ENCODE measurements at places on chromosomes 2 and 18. TPM values are rescaled to one million over a fixed set of nuclear protein-coding genes. Genes with fewer than 3 reads are reported as not detected.

DNA sequence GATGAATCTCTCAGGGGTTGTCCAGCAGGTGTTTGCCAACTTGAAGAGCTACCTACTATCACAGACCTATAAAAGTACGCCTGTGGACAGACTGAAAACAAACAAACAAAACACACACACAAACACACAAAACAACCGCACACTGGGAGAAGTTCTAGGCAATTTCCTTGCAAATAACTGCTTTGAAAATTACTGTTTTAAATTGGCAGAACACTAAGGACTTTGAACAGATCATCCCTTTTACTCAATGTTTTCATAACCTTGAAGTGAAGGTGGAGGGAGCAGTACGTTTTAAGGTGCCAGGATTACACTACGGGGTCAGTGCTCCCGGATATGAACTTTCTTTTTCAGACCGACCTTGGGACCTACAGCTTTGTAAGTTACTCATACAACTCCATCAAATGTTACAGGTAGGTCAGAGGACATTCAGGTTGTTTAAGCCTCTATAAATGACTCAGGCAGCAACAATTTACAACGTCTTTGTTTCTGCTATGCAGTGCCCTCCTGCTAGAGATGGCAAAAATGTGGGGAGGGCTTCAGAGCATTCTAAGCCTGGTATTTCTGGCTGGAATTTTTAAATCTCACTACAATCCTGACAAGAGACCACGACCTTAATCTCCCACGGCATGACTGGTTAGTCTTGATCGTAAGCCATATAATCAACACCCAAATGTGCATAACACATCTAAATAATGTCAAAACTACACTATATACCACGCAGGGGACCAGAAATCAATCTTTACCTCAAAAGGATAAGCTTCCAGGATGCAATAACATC lies 1.4 kb upstream of the SLC20A1 start:
- H3K27ac ChIP-seq: peak overlapping the region; percentile 99
- H3K4me1 ChIP-seq: peaks cover 68% of the 10 kb centered on the region
- peaks cover 27% of the 10 kb centered on the region for H3K36me3 ChIP-seq
- peak overlapping the region; percentile 70 for H3K4me3 ChIP-seq
- peak; percentile 58 for DNase-seq

GRCh38 chr2:165594231-165594934 lies 124.9 kb downstream of the CSRNP3 start:
- no peaks in the 10 kb centered on the region for H3K4me1 ChIP-seq
- H3K27ac ChIP-seq: no peak overlapping the region
- DNase-seq: no peak
- H3K27me3 ChIP-seq: no peaks in the 10 kb centered on the region

GRCh38 chr18:7600528-7601245 lies 33.6 kb downstream of the PTPRM start:
- H3K27me3 ChIP-seq: no peaks in the 10 kb centered on the region
- no peaks in the 10 kb centered on the region for H3K36me3 ChIP-seq
- no peak for DNase-seq

GRCh38 chr18:69839497-69839896 lies 108.2 kb downstream of the CD226 start:
- H3K4me1 ChIP-seq: no peaks in the 10 kb centered on the region
- H3K36me3 ChIP-seq: no peaks in the 10 kb centered on the region

GRCh38 chr2:31255911-31256571 lies 22.1 kb downstream of the EHD3 start:
- no peaks in the 10 kb centered on the region for H3K36me3 ChIP-seq
- H3K27me3 ChIP-seq: no peaks in the 10 kb centered on the region
- DNase-seq: no peak

GRCh38 chr2:59921743-59922142 lies 631.7 kb downstream of the BCL11A start:
- no peak overlapping the region for H3K4me3 ChIP-seq
- no peak for DNase-seq
- H3K36me3 ChIP-seq: no peaks in the 10 kb centered on the region

GRCh38 chr2:217954469-217954868 lies 48.3 kb downstream of the TNS1 start:
- DNase-seq: peak; percentile 58
- H3K4me1 ChIP-seq: peaks cover 14% of the 10 kb centered on the region
- no peaks in the 10 kb centered on the region for H3K36me3 ChIP-seq
- no peak overlapping the region for H3K4me3 ChIP-seq
- H3K27me3 ChIP-seq: no peaks in the 10 kb centered on the region

DNA sequence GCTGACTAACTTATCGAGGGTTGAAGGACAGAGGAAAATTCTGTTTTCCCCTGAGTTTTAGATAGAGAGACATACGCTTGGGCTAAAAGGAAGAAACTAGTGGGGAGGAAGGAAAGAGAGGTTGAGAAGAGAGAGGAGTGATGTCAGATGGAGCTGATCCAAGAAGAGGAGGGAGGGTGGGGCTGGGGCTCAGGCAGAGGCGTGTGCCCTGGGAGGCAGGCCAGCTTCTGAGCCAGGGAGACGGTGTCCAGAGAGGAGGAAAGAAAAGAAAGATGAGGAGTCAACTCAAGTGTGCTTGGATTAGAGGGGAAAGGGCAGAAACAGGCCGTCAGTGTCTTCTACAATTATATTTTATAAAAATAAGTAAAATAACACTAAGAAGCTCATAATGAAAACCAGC lies 56.2 kb downstream of the EMILIN2 start:
- H3K36me3 ChIP-seq: no peaks in the 10 kb centered on the region
- H3K27ac ChIP-seq: no peak overlapping the region

DNA sequence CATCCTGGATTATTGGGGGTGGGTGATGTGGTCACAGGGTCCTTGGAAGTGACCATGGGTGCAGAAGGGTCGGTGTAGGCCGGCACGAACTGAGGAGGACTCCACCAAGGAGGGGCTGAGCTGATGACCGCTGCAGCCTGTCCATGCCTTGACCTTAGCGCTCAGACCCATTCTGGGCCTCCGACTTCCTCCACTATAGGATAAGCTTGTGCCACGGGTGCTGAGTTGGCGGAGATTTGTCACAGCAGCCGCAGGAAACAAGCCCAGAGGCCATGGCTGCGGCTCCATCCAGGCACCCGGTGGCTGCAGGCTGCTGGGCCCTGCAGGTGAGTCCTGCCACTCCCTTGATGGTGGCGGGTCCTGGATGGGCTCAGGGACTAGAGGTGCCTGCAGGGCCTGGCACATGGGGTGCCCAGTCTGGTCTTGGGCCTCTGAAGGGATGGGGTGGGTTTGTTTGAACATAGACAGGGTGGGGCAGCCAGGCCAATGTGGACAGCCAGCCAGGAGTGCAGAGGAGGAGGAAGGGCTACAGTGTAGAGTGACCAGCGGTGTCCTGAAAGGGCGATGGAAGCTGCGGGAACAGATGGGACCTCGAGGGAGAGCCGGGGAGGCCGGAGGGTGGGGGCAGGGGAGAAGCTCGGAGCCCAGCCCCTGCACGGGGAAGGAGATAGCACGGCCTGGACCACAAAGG lies 84.8 kb downstream of the SEPTIN10 start:
- H3K36me3 ChIP-seq: no peaks in the 10 kb centered on the region
- no peak overlapping the region for H3K4me3 ChIP-seq
- H3K27ac ChIP-seq: no peak overlapping the region
- H3K27me3 ChIP-seq: no peaks in the 10 kb centered on the region
- H3K4me1 ChIP-seq: no peaks in the 10 kb centered on the region

DNA sequence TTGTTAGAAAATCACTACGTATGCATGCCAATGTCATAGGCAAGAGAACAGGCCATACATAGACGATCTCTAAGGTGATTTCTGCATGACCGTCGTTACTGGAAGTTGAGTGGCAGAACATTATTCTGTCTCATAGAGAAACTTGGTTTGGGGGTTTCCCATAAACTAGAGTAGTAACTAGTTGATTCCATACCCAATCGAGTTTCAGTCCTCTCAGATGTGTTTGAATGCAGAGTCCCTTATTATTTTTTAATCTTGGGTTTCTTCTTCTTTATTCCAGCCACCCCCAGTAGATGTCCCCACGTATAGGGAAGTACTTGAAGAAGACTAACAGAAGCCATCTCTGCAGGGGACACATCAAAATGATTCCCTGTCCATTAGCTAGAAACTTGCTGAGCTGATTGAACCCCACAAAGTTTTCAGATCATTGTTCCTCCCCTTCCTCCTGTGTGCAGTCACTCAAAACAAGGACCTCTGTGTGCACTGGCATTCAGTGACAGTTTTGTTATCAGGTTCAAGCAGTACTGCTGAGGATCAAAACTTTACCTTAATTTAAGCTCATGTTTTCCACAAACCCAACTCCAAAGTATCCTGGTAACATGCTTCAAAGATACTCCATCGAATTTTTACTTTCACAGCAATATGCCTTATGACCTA lies 68.4 kb upstream of the CDCA7 start:
- H3K36me3 ChIP-seq: no peaks in the 10 kb centered on the region
- H3K27ac ChIP-seq: no peak overlapping the region
- H3K27me3 ChIP-seq: no peaks in the 10 kb centered on the region
- no peak for DNase-seq
- no peaks in the 10 kb centered on the region for H3K4me1 ChIP-seq
- no peak overlapping the region for H3K4me3 ChIP-seq

MYO5B gene
- 25.4 TPM for total RNA-seq

EHBP1 gene
- total RNA-seq: 100 TPM

CIB4 gene
- not detected for total RNA-seq
